ENCODE measurements at places on chromosomes 3 and 15.

GRCh38 chr3:24264748-24265158, 229.9 kb downstream of the THRB start:
- DNase-seq: no peak

- DNase-seq: no peak
These were observed 76.2 kb downstream of the TRIM42 start for GRCh38 chr3:140753865-140754754.

- no peak for DNase-seq
These were observed 199.5 kb downstream of the LPP start for GRCh38 chr3:188353426-188353825.

DNA sequence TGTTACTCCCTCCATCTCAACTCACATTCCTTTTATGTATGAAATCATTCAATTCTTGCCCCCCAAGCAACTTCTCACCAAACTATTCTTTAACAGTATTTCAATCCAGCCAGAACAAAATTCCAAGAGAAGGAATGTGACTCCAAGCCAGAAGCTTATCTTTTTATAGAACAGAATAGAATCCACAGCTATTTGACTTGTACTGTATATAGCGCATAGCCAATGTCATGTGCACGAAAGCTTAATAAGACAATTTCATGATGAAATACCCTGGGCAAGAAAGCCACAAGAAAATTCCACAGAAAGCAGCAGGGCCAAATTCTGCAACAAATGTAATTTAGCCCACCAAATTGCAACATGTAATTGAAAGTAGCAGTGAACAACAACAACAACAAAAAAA, 127.6 kb upstream of the UBE2E2 start:
- DNase-seq: no peak

DNA sequence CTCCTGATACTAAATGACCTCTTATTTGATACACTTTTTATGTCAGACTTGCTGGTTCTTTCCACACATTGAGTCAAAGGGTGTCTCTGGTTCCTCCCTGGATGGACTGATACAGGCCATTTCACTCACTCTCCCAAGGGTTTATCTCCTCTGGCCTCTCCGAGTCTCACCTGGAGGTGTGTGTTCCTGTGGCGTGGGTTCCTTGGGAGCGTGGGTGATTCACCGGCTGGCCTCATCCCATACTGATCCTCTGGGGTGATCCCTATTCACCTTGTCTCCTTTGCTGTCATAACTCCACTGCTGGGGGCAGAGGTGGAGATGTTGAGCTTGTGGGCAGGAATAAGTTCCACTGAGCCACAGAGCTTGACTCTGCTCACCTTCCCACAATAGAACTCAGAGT, 61.1 kb downstream of the ST6GAL1 start:
- DNase-seq: no peak

DNA sequence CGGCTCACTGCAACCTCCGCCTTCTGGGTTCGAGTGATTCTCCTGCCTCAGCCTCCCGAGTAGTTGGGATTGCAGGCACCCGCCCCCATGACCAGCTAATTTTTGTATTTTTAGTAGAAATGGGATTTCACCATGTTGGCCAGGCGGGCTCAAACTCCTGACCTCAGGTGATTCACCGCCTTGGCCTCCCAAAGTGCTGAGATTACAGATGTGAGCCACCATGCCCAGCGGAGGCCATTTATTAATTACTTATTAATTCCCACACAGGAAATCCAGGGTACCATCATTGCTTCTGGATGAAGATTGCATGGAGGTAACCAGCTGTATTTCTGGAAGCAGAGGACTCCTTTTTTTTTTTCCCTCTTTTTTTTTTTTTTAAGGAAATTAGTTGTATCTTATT, 37.8 kb downstream of the MAP4 start:
- DNase-seq: no peak

- DNase-seq: no peak
These were observed 1.2 kb upstream of the DAZL start for GRCh38 chr3:16606398-16606797.

- DNase-seq: no peak
These were observed 3.1 kb upstream of the GATA2 start for GRCh38 chr3:128496019-128496601.

DNA sequence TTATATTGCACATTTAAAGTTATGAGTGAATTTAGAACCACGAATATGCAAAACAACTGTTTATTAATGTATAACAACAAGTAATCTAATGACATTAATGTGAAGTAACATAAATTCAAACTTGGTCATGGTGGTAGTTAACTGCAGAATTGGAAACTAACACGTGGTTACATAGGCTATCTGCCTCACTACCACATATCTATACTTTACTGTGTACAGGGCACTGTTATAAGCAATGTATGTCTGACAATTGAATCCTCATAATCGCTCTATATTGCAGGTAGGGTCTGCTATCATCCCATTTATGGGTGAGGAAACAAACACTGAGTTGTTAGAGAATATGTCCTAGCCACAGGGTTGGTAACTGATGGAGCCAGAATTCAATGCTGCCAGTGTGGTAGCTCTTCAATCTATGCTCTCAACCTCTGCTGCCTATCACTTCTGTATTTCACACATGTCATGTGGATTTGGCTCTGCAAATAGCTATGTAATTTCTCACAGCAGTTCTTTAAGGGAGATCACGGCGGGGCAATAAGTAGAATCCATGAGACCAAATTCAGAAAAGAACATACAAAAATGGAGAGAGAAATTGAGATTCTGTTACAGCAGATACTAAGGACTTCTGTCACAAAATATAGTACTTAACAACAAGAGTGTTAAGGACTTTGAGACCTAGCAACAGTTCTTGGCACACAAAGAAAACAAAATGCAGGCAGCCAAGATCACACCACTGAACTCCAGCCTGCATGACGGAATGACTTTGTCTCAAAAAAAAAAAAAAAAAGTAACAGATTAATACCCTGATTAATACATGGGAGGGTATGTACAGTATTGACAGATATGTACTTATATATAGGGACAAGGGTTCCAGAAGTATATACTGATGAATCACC, 100.0 kb upstream of the CSPG5 start:
- no peak for DNase-seq

DNA sequence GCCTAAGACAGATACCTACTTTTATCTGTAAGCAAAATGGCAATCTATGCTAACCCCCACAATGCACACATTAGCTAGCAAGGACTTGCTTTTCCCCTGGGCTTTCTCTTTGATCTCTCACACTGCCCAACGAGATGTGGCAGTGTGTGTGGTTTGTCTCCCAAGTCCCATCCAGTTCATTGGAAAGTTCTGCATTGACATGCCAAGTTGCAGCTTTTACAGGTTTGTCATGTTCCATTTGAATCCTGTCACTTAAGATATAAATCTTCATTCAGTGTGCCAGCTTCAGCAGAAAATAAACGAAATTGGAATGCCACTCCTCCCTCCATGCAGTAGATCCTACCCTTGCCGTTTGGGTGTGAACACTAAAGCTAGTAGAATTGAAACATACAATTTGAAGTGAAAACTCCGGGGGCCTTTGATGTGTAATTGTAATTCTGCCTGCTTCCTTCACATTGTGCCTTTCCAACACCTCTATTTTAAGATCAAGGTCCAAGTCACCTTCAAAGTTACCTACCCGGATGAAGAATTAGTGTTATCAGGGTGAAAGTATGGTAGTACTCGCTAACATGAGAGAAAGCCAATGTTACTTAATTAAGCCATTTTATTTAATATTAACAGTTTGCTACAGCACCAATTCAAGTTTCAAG, 130.9 kb upstream of the BHLHE40 start:
- DNase-seq: no peak

DNA sequence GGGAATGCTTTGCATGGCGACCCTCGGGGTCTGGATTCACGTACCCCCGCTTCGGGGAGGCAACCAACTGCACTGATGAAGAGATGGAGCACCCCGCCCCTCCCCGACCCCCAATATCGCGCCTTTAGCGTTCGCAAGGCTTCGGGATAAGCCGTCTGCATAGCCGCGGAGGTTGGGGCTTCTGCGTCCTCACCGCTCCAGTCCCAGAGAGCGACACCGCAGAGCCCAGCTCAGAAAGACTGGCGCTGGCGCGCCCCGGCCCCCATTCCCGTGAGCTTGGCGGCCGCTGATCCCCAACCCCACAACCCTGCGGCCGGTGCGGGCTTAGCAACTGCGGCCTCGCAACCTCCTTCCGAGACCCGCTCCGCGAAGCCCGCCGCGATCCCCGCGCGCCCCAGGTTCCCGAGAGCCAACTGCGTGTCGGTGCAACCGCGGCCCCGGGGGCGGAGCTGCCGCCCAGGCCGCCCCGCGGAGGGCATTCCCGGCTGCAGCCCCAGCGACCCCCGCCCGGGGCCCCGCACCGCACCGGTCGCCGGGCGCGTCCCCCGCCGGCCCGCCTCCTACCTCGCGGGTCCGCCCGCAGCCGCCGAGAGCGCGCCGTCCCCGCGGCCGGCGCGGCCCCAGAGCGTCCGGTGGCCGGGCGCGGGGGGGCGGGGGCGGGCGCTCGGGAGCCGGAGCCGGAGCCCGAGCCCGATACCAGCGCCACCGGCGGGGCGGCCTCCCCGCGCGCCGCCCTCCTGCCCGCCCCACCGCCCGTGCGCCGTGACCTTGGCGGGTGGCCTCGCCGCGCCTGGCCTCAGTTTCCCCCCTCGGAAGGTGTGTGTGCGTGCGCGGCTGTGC, 79.5 kb downstream of the IQSEC1 start:
- no peak for DNase-seq

- no peak for DNase-seq
These were observed 634.0 kb upstream of the BCHE start for GRCh38 chr3:166471074-166471767.

GRCh38 chr3:118966700-118967099, 67.9 kb downstream of the IGSF11 start:
- no peak for DNase-seq

- DNase-seq: no peak
These were observed 149.5 kb downstream of the OSBPL10 start for GRCh38 chr3:31831591-31831990.

DNA sequence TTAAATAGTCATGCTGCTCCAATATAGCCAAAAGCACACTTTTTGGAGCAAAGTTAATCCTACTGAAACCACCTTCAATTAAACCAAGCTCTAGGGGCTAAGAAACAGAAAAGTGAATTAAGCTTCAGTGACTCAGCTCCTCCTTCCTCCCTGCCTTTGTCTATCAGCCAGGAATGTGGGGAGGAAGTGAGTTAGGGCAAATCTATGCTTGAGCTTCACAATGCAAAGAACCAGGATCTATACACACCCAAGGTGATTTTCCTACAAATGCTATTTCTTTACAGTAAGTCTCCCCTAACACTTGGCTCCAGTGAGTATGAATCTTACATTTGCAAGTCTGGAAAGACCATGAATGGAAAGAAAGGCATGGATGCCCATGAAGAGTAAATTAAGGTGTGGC, 212.1 kb downstream of the P3H2 start:
- DNase-seq: no peak

- DNase-seq: no peak
These were observed 61.1 kb upstream of the IQSEC1 start for GRCh38 chr3:13134166-13134878.

DNA sequence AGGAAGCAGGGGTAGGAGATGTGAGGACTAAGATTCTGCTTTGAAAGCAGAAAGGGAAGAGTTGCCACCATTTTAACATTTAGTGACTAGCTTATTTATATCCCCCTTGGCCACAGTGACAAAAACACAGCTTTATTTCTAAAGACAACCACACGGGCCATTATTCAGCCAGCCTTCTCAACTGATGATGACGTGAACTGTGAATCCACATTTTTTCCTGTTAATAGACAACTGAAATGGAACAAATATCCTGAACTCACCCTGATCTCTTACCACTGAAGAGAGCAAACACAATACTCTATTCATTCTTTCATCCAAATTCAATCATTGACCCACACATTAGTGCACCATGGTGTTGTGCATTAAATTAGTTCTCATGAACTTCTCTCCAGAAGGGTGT, 145.1 kb downstream of the TNIK start:
- no peak for DNase-seq

GRCh38 chr3:169255511-169255910, 408.0 kb downstream of the MECOM start:
- no peak for DNase-seq

DNA sequence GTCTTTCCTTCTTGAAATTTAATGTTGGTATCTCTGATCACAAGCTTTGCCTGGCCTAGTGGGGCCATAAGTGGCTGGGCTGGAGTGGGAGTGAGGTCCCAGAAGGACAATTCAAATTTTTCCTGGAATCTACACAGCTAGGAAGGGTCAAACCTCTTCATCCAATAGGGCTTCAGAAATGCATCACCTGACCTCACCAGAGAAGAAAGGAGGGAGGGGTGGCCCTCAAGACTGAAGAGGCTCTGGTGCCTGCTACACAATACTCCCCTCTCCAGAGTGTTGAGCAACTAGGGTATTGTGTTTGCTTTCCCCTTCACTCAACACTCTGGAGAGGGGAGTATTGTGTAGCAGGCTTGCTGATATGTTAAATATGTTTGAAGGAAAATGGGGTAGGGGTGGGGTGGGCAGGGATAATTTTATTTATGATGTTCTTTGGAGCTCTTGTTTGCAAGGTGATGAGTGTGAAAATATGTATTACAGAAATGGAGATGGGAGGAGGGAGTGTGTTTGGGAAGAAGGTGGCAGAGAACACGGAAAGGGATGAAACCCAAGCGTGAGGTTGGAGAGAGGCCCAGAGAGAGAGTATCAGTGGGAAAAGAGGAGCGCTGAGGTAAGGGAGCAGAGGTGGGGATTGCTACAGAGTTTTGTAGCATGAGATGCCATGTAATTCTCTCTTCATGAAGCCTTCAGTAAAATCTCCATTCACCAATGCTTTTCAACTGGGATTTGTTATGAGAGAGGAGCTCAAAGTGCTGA, 5.7 kb upstream of the KLHL24 start:
- DNase-seq: no peak

DNA sequence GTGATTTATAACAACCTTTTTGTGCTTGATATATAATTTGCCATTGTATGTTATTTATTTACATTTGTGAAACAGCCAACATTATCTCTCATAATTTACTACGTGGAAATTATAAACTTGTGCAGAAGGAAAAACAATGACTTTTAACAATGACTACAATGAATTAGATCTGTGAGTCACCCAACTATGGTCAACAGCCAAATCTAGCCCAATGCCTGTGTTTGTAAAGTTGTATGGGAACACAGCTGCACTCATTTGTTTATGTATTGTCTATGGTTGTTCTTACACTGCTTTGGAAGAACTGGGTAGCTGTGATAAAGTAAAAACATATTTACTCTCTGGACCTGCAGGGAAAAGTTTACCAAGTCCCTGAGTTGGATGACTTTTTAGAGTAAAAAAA, 110.4 kb downstream of the OTOL1 start:
- no peak for DNase-seq

- no peak for DNase-seq
These were observed 43.5 kb upstream of the NTRK3 start for GRCh38 chr15:88300089-88300488.

- DNase-seq: no peak
These were observed 90.5 kb upstream of the CTDSPL start for GRCh38 chr3:37770938-37771918.

DNA sequence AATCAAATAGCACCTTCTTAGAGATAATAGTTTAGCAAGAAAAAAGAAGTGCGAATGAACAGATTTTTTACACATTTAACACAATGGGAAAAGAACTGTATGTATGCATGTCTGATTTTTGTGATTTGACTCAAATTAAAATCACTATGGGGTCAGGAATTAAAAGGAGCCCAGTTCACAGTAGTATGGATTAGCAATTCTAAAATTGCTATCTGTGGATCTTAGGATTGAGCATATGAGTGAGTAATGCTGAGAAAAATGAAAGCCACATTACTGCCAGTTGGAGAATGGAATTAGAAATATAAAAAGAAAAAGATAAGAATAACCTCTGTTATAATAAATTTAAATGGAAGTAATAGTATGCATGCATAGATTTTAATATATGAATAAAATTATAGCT, 386.8 kb upstream of the PLSCR5 start:
- no peak for DNase-seq

Measured in activated CD4-positive, alpha-beta T cell treated with anti-CD3 and anti-CD28 coated beads, Interleukin-2, amount 50 U/mL, for 48 hours (primary cell).